ENCODE measurements at places on chromosomes 6 and 20.

DNA sequence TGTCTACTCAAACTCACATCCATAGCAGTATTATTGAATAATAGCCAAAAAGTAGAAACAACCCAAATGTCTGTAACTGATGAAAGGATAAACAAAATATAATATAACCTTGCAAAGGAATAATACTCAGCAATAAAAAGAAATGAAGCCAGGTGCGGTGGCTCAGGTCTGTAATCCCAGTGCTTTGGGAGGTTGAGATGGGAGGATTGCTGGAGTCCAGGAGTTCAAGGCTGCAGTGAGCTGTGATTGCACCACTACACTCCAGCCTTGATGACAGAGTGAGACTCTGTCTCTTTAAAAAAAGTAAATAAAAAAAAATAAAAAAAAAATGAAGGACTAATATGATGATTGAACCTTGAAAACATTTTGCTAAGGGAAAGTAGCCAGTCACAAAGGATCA lies 22.1 kb upstream of the KIF16B start:
- no peak for DNase-seq

- no peak for DNase-seq
Observed at GRCh38 chr6:113496166-113496565, 361.0 kb upstream of the MARCKS start.

- DNase-seq: peak; percentile 8
Observed at GRCh38 chr6:170113141-170113540, 177.7 kb downstream of the DLL1 start.

DNA sequence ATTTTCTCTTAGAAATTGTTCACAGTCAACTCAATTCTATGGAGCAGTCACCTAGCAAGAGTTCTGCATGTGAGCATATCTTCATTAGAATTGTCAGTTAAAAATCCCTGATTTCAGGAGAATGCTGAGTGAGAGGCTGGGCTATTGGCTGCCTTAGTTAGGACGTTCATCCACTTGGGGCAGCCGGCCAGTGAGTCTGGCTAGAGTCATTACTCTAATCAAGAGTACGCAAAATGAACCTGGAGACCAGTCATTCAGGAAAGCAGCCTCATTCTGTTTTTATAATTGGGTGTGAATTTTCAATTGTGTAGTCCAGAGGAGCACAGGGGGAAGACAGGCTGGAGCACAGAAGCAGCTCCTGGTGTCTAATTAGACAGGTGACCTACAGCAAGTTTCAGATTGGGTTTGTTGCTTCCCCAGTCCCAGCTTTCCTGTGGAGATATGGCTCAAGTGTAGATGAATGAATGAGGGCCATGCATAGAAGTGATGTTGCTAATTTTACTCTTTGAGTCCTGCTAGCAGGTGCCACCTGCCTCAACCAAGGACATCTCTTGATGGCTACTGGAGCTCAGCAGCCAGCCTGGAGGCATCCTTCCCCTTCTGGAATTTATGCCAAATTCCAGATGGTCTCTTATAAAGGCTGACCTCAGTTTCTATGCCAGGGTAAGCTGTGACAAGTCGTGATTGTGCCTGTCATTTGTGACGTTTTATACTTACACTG lies 265.7 kb downstream of the NKAIN2 start:
- DNase-seq: no peak

- no peak for DNase-seq
Observed at GRCh38 chr6:155245831-155246230, 18.0 kb upstream of the CLDN20 start.

DNA sequence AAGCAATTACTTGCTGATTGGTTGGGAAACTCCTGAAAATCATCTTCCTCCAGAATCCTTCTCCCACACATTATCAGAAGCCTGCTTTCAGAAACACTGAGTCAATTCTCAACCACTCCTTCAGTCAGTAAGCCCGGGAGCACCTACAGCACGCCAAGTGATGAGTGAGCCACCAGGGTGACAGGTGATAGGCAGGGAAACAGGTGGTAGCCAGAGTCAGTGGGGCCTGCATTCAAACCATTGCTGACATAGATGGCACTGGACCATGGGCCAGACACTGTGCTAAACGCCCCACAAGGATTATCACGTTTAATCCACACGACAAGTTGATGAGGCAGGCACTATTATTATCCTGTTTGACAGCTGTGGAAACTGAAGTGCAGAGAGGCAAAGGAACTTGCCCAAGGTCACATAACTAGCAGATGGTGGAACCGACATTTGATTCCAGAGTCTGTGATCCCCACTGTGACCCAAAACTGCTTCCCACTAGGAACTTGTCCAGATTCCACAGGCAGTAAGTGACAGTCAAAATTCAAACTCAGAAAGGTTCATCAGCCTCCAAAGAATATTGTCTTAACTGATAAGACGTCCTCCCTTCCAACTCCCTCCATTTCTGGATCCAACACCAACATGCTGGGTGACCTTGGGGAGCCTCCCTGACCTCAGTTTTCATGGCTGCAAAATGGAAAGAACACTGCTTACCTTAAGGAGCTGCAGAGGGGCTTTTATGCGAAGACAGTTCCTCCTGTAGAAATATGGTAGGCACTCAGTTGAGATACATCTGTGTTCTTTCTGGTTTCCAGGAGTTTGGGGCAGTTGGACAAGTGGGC lies 23.9 kb upstream of the TOP1 start:
- peak; percentile 15 for DNase-seq

- no peak for DNase-seq
Observed at GRCh38 chr6:43621078-43621835, 7.8 kb downstream of the GTPBP2 start.

- DNase-seq: no peak
Observed at GRCh38 chr6:121550491-121551010, 115.1 kb downstream of the GJA1 start.

DNA sequence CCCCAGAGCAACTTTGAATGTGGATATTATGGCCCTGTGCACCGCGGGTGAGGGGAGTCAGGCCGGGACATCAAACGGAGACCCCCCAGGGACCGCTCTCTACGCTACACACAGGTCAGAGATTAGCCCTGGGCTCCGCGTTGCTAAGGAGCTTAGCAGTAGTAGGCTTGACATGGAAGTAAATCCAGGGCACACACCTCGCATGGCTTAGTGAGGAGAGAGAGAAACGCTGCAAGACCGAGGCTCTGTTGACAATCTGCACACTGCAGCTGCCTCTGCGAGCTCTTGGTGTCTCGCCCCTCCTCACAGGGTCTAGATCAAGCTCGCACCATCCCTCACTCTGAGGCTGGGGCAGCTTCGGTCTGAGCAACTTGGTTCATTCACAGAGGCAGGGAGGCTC lies 116.1 kb upstream of the CDH4 start:
- no peak for DNase-seq

- no peak for DNase-seq
Observed at GRCh38 chr20:56229812-56230211, 18.7 kb upstream of the MC3R start.

DNA sequence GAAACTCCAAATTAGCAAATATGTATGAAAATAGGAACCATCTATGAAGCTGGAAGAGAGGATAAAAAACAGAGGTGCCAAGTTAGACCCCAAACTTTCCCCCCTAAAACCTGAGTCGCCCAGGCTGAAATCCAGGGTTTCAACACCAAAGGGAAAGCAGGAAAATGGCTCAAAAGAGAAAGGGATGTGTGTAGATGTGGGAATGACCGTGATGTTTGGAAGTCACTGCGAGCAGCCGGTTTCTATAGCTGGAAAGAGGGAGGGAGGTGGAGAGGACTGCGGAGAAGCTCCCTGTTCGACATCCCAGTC lies 4.5 kb downstream of the RING1 start:
- no peak for DNase-seq

GRCh38 chr20:39338469-39339376 lies 376.6 kb downstream of the DHX35 start:
- DNase-seq: peak; percentile 26

GRCh38 chr6:31305703-31306219 lies 33.9 kb upstream of the HLA-C start:
- no peak for DNase-seq

GRCh38 chr6:135423649-135424128 lies 73.9 kb downstream of the AHI1 start:
- DNase-seq: peak; percentile 11

- DNase-seq: no peak
Observed at GRCh38 chr20:37525810-37526209, 1.9 kb downstream of the BLCAP start.

- no peak for DNase-seq
Observed at GRCh38 chr6:109328629-109329028, 53.6 kb downstream of the CD164 start.

DNA sequence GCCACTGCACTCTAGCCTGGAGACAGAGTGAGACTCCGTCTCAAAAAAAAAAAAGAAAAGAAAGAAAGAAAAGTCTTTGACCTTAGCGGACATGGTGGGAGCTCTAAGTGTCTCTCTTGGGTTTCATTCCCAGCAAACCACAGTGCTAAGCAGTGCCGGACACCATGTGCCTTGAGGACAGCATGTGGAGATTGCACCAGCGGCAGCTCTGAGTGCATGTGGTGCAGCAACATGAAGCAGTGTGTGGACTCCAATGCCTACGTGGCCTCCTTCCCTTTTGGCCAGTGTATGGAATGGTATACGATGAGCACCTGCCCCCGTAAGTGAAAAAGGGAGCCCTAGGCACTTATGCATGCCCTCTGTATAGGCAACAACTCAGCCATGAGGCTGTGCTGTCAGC lies 79.4 kb downstream of the GFRA4 start:
- no peak for DNase-seq

DNA sequence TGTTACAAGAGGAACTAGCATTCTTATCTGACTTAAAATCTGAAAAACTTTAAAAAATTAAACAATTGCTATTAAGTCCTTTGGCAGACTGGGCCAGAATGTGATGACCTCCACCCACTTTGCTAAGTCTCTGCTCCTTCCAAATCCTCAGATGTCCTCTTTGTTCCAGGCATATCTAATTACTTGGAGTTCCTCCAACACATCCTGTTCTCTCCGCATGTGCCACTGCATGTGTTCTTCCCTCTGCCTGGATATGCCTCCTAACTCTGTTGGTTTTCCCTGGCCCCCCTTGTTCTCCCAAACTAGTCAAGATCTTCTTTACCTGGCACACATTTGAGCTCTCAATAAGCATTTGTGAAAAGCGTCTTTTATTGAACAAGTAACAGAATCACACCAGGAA lies 23.1 kb downstream of the ELOVL2 start:
- no peak for DNase-seq

DNA sequence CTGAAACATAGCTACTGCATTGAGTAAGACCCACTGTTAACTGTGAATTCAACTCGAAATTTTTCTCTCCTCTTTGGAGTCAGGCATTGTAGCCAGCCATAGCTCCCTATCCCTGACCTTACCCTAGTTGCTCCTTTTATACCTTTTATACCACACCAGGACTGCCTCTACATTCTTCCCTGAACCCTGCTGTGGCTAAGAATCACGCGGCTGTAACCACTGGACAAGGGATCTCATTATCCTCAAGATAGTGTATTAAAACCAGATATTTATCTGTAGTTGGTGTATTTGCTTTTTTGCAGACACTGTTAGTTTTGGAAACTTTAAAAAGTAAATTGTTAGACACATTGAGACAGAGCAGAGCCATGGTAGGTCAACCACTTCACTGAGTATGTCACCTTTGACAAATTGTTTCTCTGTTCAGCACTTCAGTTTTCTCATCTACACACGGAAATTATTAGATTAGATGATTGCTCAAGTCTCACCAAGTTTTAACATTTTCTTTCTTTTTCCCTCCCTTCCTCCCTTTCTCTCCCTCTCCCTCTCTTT lies 171.9 kb upstream of the PRND start:
- DNase-seq: no peak

- DNase-seq: no peak
Observed at GRCh38 chr20:20273286-20273685, 94.6 kb upstream of the INSM1 start.

GRCh38 chr6:56687551-56687950 lies 44.9 kb upstream of the DST start:
- DNase-seq: no peak
